ENCODE measurements at places on chromosomes 16 and 17.

GRCh38 chr17:76701471-76701967 is 9.2 kb downstream of the MXRA7 start:
- no peak for DNase-seq

- no peak for DNase-seq
Measured at GRCh38 chr17:9968008-9968407, 62.9 kb upstream of the RCVRN start.

GRCh38 chr17:12813664-12814063 is 24.4 kb downstream of the ARHGAP44 start:
- DNase-seq = no peak

GRCh38 chr17:15657868-15658267 is 26.2 kb downstream of the TRIM16 start:
- no peak for DNase-seq

DNA sequence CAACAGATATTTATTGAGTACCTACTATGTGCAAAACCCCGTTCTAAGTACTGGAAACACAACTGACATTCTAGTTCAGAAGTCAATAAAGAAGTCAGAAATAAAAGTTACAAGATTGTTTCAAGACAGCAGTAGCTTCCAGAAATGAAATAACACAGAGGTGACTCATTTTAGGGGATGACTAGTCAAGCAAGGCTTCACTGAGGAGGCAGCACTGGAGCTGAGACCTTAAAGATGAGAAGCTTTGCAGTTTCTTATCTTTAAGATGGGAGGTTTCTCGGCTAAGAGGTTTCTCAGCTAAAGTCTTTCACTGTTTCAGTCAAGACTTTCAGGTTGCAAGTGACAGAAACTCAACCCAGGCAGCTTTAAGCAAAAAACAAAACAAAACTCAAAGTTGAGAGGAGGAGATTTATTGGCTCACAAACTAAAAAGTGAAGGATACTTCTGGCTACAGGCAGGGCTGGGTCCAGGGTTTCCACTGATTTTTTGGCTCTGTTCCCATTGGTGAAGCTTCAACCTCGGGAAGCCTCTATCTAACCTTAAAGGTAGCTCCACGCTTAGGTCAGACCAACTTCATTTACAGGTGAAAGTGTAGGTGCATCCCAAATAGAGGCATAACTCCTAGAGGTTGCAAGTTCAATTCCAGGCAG is 7.4 kb upstream of the MMP2 start:
- no peak for DNase-seq

DNA sequence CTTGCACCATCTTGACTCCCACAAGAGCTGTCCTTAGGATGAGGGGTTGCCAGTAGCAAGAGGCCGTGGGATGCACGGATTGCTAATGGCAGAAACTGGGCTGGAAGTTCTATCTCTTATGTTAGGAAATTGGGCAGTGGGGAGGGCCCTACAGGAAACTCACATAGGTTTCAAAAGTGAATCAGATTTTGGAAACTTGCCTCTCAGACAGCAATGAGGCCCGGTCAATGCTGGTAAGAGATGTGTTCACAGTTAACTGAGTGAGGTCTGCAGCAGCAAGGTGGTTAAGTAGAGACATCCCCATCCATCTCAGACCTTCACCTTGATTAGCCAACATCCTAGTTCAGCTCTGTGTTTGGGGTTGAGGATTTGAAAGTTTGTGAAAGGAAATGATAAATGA is 164.7 kb downstream of the ABCA8 start:
- DNase-seq = no peak

GRCh38 chr16:66079671-66080334 is 286.7 kb upstream of the CDH5 start:
- DNase-seq = no peak

GRCh38 chr16:3022684-3023414 is 893 bp downstream of the HCFC1R1 start:
- no peak for DNase-seq

GRCh38 chr16:70695331-70696070 is 9.6 kb upstream of the MTSS2 start:
- DNase-seq = no peak

GRCh38 chr17:29138971-29139691 is 41.1 kb downstream of the MYO18A start:
- no peak for DNase-seq

DNA sequence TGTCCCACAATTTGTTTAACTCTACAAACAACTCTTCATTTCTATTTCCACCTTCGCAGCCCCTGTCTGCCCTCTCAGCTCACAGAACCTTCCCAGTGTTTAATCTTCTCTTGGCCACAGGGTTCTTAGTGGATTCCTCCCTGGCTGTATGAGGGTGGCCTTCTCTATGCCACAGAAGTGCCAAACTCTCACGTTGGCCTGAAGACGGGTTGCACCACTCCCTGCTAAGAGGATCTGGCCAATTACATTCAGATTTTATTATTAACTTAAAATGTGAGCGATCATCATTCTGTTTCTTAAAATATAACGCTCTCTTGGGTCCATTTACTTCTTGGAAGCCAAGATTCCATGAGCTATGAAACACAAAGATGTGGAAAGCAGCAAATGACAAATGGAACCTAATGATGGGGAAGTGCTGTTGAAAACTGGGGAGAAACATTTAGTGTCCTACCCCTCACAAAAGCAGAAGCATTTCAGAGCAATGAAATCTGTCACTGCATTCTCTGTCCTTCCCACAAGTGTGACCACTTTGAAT is 91.3 kb upstream of the NOG start:
- no peak for DNase-seq

- no peak for DNase-seq
Measured at GRCh38 chr17:65261682-65262636, 124.8 kb downstream of the RGS9 start.

All from stimulated activated CD4-positive, alpha-beta T cell treated with anti-CD3 and anti-CD28 coated beads, Interleukin-2, amount 100 ng/mL, for 4 hours (primary cell).